NCI-H2081 treated with DMSO at 0.1 percent for 48 hours (cell line): ENCODE measurements at places on chromosomes 6 and 20.

GRCh38 chr20:53163486-53163885 is 191.3 kb downstream of the TSHZ2 start:
- DNase-seq: no peak

DNA sequence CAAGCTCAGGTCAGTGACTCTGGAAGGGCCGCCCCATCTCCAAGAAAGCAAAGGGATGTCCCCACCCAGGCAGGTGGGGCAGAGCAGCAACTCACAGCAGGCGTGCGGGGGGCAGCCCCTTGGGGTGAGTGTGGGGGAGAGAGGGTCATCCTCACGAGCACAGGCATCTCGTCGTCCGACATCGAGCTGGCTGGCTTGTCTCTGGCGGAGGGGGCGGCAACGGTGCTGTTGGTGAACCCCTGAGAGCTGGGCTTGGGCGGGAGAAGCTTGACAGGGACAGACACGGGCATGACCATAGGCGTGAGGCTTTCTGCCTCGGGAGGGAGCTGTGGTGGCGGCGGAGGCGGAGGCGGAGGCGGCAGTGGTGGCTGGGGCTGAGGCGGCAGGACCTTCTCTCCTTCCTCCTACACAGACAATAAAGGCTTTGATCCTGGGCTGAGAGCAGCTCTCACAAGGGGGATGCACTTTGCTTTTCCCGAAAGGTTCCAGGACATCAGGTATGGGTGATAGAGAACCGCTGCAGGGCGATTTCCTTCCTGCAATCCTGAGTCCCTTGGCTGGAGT is 45.6 kb upstream of the MRPS10 start:
- DNase-seq: no peak

DNA sequence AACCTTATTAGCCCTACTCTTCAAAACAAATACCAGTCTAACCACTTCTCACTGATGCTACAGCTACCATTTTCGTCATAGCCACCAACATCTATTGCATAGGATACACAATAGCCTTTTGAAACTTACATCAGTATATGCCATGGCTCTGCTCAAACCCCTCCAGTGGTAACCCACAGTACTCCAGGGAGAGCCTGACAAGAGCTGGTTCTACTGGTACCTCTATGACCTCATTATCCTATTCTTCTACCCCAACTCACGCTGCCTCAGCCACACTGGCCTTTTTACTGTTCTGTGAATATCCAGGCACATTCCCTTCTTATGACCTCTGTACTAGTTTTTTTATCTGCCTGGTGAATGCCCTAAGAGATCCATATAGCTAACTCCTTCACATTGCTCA is 157.6 kb downstream of the ARHGAP18 start:
- no peak for DNase-seq

GRCh38 chr6:183668-184067 is 108.6 kb upstream of the DUSP22 start:
- DNase-seq: no peak

GRCh38 chr6:119294984-119295383 is 54.6 kb downstream of the MAN1A1 start:
- DNase-seq: no peak

DNA sequence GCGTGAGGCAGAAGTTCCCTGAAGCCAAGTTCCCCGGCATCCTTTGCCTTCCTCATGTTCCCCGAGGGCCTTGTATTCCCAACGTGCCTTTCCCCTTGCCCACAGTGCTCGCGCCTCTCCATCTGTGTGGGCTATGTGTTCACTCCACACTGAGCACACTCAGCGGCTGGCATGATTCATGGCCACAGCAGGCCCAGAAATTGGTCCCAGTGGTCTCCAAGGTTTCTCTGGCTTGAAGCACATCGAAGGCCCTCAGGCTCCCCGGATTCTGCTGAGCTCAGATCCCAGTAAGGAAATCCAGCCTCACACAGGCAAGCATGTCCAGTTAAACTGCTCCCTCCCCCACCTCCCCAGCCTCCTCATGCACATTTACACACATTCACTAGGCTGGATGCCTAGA is 123.6 kb downstream of the ISM1 start:
- no peak for DNase-seq

DNA sequence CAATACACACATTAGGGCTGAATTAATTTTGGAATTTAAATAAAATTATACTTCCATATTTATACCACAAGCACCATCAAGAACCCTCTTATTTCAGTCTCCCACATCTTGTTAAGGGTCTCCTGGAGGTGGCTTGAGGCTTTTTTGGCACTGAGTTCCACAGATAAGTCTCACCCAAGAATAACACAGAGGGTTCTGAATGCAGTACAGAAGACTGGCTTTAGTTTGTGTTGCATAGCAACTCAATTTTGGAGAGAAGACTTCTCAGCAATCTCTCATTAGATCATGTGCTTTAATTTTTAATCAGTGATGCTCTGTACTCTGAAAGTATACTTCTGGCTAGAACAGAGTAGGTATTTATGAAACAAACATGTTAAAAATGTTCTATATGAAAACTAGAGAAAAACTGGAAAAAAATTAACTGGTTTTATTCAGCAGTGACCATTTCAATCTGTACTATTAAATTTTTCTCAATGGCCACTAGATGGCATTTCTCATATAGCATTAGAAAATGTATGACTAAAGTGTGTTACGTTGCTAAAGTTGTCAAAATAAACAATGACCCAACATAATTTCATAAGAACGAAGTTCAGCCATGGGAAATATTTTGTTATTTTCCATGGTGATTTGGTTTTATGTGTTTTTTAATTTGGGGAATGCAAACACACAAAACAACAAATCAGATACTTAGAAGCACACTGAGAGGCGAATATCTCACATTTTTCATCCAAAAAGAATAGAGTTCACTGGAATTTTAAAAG is 32.7 kb upstream of the MAP7 start:
- DNase-seq: no peak

DNA sequence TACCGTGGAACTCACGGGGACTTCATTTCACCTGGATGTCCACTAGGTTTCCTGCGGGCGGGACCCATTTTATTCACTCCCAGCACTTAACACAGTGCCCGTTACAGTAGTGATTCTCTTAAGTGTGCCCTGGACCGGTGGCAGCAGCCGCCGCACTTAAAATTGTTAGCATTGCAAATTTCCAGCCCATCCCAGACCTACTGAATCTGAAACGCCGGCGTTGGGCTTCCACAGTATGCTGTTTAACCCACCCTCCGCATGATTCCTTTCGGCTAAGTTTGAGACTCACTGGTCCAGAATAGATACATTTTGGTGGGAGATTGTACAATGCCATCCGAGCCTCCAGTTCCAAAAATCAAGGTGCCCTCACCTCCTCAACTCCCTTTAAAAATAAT is 967 bp downstream of the SMPDL3A start:
- no peak for DNase-seq

DNA sequence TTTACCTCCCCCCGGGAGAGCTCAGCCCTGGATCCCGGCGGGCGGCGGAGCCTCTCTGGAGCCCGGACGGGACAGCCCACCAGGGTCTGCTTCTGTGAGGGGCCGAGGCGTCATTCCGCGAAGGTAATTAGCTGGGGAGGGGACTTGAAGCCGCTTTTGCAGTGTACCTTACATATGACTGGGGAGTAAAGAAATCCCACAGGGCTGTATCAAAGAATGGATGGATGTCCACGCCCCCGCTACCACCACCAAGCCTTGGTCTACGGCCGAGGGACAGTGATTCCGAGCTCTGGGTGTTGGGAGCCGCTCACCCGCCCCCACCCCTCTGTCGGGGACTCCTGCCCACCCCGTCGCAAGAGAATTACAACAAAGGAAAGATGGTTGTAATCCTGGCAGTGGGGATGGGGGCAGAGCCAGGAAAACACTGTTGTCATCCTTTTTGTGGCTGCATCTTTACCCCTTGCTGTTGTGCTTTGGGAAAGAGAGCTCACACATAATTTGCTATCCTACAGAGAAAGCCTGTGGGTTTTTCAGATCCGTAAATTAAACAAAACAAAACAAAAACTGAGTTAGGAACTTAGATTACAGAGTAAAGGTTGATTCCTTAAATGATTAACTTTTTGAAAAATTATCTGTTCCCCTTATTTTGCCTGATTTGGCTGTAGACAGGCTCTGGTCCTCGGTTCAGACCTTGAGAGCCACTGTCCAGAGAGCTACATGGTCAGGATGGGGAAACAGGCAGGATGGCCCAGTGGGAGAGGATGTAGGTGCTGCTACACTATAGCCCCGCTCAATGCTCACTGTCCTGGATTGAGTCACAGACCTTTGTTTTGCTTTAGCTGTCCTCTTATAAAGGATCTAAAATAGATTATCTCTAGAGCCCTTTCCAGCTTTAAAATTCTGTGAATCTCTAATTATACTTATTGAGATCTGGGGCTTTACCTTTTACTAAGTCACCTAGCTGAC is 997 bp upstream of the FBXO30 start:
- DNase-seq: no peak

DNA sequence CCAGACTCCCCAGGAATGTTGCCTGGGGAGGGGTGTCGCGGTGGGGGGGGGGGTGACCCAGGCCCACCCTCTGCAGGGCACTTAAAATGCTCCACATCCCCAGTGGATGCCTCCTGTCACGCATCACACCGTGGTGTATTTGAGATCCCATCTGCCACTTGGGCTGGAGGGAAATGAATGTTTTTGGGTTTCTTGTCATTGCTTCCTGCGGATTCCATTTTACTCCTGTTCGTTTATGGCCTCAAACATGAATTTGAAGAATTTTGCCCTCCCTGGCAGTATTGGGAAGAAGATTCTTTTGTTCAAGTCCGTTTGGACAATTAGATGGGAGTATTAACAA is 544 bp upstream of the KHDC1 start:
- no peak for DNase-seq

DNA sequence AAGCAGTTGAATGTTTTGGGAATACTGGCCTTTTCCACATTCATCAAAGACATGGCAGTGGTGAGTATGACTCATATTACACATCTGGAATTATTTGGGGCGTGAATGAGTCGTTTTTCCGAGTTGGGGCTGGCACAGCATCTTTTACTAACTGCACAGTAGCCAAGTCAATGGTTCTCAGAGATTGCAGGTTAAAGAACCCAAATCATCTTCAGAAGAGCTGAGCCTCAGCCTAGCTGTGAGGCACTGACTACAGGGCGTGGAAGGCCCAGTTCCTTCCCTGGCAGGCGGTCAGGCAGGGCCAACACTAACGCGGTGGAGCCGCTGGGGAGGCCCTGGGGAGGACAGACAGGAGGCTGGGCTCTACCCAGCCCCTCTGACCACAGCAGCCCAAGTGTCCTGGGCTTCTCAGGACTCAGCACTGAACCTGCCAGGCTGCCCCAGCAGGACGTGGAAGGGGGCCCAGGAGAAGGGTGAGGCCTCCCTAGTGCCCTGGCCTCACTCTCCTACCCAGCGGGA is 20.1 kb upstream of the HELZ2 start:
- no peak for DNase-seq

- DNase-seq: no peak
Observed at GRCh38 chr6:11097476-11097875, 3.8 kb downstream of the SMIM13 start.

DNA sequence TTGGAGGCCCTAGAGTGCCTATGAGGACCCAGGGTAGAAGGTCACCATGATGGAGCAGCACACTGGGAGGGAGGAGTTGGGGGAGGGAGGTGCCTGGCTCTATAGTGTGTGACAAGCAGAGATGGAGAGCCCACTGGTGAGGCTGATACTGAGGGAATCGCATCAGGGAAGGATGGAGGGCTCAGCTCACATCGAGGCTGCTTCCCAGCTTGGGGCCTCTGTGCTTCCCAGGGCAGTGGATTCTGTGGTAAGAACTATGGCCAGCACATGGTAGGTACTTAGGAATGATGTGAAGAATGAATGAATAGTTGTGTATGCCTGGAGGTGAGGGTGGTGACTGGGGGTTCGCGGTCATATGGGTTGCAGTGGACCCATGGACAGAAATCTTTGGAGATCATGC is 1.3 kb upstream of the EPB41L1 start:
- no peak for DNase-seq

DNA sequence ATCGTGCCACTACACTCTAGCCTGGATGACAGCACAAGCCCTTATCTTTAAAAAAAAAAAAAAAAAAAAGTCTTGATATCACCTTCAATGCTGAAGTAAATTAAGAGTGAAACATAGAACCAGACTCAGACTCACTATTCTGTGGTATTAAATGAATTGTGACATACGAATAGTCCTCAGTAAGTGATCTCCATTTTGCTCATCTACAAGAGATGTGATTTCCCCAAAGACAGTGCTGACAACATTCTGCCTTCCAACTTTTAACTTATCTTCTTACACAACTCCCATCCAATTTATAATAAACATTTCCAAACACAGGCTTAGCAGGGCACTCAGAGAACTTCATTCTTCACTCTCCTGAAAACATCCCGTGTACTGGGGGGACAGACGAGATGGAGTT is 8.0 kb downstream of the ZBTB24 start:
- no peak for DNase-seq

- DNase-seq: no peak
Observed at GRCh38 chr20:57692393-57692792, 17.4 kb downstream of the PMEPA1 start.

DNA sequence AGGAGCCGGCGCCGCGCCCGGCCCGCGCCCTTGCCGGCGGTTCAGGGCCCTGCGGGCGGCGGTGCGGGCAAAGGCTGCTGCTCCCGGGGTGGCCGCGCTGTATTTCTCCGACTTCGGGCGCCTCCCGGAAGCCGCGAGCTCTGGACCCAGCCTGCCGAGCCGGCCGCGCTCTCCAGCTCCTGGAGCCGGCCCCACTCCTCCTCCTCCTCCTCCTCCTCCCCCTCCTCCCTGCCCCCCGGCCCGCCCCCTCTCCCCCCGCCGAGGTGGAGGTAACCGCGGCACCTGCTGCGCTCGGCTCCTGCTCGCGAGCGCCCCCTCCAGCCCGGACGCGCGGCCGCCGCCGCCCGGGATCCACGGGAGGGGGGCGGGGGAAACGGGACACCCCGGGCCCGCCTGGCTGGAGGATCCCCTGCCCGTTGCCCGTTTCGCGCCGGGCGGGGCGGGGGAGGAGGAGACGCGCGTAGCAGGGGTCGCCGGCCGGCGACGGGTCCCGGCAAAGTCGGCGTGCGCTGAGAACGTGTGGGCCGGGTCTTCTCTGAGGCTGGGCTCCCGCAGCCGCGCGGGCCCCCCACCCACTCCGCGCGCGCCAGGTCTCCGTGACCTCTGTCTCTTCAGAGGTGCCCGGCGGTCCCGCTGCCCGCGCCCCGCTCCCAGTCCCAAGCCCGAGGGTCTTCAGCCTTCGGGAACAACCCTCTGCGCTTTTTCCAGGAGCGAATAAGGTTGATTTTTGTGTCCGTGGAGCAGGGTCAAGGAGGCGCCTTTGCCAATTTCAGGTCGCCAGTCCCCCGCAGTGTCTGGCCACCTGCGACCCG is at the start of gene SLC22A23:
Gene SLC22A23, minus strand, starts transcription at position 153 of the 812 bp plus-strand sequence. CDS start 491 bp downstream, outside the sequence.
- no peak for DNase-seq

DNA sequence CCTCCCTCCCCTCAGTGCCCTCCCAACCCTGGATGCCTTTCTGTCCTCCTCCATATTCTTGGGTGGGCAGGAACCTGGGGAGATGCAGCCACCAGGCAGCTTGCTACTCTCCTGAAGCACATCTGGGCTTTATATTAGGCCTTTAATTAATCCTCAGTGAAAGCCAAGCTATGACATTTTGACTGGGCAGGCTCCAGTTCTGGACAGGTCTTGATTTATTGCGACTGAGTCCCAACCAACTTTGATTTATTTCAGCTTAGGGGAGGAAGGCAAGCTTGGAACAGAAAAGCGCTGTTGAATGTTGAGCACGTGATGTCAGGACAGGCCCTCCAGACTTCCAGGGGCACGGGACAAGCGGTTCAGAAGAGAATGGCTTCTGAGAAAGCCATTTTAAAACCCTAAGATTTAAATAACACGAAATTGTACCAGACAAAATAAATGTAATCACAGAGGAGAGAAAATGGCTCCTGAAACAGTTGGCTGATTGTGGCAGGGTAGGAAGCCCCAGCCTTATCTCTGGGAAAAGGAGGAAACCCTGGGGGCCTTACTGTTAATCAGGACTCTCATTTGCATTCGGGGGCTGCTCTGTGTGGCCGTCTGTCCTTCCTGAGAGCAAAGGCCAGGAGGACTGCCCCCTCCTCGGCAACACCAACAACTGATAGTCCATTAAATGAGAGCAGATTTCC is 294.2 kb downstream of the FOXC1 start:
- DNase-seq: no peak
